ENCODE measurements at places on chromosomes 7 and 10. TPM values are rescaled to one million over a fixed set of nuclear protein-coding genes. Genes with fewer than 3 reads are reported as not detected.
A peak's percentile ranks its signal among the peaks of the same experiment; 100 is the strongest.

The HKDC1 gene
- not detected for total RNA-seq

DNA sequence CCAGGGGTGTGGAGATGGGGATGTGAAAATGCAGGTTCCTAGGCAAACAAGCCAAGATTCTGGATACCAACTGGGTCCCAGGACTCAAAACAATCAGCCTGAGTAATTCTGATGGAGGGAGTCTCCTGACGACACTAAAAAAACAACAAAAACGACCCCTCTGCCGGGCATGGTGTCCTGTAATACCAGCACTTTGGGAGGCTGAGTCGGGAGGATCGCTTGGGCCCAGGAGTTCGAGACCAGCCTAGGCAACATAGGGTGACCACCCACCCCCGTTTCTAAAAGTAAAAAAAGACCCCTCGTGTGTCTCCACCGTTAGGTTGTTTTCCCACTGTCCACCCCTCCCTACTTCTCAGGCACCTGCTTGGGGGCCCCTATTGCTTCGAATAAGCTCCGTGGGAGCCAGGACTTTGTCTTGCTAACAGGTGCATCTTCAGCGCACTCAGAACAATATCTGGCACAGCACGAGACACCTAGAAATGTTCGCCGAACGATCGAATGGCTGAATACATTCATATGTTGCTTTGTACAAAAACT lies 743 bp upstream of the NRF1 start:
- H3K4me1 ChIP-seq = peaks cover 11% of the 10 kb centered on the region
- peak overlapping the region; percentile 85 for H3K27ac ChIP-seq
- peak; percentile 24 for DNase-seq
- no peaks in the 10 kb centered on the region for H3K36me3 ChIP-seq

The CALCR gene
- total RNA-seq = not detected

The SVIL gene
- 174 TPM for total RNA-seq

DNA sequence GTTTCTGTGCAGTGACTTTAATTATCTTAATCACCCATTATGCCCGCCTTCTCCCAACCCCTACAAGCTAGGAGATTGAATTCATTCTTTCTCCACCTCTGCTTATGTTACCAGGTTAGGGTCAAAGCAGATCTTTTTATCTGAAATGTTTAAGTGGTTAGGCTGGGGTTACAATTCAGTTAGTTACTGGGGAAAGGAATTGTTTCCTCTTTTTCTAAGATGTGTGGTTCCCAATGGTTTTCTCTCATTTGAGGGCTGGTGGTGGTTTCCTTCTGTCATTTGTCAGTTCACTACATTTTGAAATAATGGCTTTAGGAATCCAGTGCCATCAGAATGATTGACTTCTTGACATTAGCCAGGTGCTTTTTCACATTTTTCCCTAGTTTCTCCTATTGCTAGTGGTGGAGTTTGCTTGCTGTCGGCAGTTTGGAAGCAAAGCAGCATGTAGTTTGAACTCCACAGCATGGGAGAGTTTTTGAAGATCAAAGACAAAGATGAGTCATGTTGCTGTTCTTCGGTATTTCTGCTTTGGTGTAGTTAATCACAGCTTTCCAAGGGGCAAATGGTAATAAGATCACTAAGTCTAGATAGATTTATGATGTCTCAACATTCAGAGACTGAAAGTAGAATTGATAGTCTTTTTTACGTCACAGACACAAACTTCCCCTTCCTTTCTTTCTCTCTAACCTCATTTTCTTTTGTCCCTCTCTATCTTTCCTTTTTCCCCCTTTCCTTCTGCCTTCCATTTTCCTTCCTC lies 168.2 kb downstream of the SND1 start:
- no peak overlapping the region for H3K4me3 ChIP-seq
- no peaks in the 10 kb centered on the region for H3K27me3 ChIP-seq
- no peaks in the 10 kb centered on the region for H3K36me3 ChIP-seq
- H3K27ac ChIP-seq = no peak overlapping the region

GRCh38 chr7:30276203-30276900 lies 8.0 kb upstream of the ZNRF2 start:
- H3K4me1 ChIP-seq = no peaks in the 10 kb centered on the region
- no peak overlapping the region for H3K4me3 ChIP-seq
- H3K27ac ChIP-seq = no peak overlapping the region
- DNase-seq = peak; percentile 43

DNA sequence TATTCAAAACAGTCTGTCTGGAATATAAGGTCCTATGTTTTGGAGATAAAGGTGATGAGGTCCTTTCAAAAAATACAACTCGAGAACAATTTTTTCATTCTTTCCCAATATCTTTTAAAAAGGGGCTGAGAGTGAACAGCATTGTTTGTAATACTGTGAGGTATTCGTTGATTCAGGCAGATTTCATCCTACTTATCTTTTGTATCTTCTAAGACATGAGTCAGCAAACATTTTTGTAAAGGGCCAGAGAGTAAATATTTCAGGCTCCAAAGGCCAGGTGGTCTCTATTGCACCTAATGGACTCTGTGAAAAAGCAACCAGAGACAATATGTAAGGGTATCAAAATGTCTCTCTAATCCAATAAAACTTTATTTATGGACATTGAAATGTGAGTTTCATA lies 8.1 kb upstream of the ANK3 start:
- DNase-seq = no peak
- no peaks in the 10 kb centered on the region for H3K27me3 ChIP-seq
- H3K27ac ChIP-seq = no peak overlapping the region
- peaks cover 4% of the 10 kb centered on the region for H3K4me1 ChIP-seq
- H3K36me3 ChIP-seq = no peaks in the 10 kb centered on the region

The NPTX2 gene
- total RNA-seq = 4.4 TPM

DNA sequence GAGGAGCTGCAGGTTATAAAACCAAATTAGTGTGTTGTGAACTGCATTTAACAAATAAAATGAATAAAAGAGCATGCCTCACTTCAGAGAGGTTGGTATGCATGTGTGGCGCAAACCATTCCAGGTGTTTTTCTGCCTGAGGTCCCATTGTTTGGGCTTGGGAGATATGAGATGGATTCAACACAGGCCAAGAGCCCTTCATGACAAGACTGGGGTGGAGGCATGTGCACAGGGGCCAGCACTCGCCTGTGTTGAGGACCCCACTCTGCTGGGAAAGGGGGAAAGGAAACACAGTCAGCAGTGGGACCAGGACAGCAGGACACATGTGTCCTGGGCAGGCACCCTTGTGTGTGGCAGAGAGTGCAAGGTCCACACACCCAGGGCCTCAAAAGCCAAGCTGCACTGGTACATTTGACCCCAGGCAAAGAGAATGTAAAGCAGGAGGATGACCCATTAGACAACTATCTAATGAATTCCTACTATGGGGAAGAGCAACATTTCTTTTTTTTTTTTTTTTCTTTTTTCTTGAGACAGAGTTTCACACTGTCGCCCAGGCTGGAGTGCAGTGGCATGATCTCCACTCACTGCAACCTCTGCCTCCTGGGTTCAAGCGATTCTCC lies 9.2 kb upstream of the SLC18A3 start:
- no peaks in the 10 kb centered on the region for H3K4me1 ChIP-seq
- H3K4me3 ChIP-seq = no peak overlapping the region

DNA sequence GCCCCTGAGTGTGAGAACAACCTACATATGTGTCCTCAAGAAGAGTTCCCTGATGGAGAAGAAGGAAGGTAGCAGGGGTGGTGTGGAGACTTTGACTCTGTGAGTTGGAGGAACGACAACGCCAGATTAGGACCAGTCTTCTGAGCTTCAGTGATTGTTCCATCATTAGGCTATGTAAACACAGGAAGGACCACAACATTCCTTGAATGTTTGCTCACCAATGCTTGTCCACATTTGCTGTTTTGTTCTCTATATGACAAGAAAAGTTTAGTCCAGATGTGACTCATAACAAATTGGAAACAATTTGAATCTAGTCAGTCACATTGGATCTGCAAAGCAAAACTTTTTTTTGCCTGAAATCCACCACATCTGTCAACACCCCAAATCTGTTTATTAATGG lies 62.7 kb downstream of the ENTPD1 start:
- DNase-seq = no peak
- H3K4me3 ChIP-seq = no peak overlapping the region
- H3K36me3 ChIP-seq = no peaks in the 10 kb centered on the region

The C10orf62 gene
- not detected for total RNA-seq

DNA sequence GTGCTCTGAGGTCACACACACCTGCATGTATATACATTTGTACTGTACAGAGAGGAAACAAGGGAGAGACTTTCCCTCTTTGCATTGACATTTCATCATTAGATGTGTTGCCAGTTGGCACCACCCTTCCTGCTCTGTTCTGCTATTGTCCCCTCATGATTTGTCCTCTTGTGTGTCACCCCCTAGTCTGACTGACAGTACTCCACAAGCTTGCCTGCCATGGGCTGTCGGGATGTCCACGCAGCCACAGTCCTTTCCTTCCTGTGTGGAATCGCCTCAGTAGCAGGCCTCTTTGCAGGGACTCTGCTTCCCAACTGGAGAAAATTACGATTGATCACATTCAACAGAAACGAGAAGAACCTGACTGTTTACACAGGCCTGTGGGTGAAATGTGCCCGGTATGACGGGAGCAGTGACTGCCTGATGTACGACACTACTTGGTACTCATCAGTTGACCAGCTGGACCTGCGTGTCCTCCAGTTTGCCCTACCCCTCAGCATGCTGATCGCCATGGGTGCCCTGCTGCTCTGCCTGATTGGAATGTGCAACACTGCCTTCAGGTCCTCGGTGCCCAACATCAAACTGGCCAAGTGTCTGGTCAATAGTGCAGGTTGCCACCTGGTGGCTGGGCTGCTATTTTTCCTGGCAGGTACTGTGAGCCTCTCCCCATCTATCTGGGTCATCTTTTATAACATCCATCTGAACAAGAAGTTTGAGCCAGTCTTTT lies 9.4 kb downstream of the CLDN12 start:
- H3K36me3 ChIP-seq = no peaks in the 10 kb centered on the region
- no peak overlapping the region for H3K4me3 ChIP-seq
- peaks cover 1% of the 10 kb centered on the region for H3K4me1 ChIP-seq
- no peak overlapping the region for H3K27ac ChIP-seq
- H3K27me3 ChIP-seq = no peaks in the 10 kb centered on the region

The WDR86 gene
- 26.1 TPM for total RNA-seq

DNA sequence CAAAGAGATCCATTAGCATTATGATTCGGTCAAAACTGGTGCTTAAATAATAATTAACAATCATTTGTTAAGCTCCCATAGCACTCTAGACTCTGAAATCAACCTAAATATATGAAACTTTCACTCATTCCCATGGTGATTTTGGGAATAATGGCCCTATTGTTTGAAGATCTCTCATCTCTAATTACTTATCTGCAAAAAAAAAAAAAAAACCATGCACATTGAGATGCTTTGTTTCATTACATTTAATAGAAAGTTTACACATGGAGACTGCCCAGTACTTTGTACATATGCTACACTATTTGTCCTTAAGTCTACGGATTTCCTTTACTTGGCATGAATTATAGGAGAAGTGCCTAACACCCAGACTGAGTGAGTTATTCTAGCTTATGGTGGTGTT lies 280.6 kb upstream of the MEOX2 start:
- no peak overlapping the region for H3K4me3 ChIP-seq
- no peak overlapping the region for H3K27ac ChIP-seq
- no peak for DNase-seq
- H3K27me3 ChIP-seq = no peaks in the 10 kb centered on the region
- no peaks in the 10 kb centered on the region for H3K36me3 ChIP-seq

The HOXA6 gene
- 4.2 TPM for total RNA-seq

DNA sequence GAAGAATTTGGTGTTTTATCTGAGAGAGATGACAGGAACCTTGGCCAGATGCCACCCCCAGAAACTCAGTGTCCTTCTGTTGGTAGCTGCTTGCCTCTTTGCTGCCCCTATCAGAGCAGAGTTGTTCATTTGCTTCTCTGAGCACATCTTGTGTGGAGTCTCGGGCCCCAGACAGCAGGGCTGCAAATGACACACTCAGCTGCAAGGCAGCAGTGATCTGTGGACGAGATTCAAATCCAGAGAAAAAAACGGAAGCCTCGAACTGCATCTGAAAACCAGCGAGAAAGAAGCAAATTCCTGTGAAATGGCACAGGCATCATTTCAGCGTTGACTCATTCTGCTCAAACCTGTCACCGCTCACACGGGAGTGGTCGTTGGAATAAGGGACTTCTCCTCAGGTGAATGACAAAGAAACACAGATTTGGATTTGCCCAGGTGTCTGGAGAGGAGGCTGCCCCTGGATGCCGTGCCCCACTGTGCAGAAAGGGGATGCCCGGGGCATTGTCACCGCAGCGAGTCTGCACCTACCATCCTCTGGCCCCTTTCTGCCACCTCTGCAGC lies 144.7 kb downstream of the PFKFB3 start:
- H3K36me3 ChIP-seq = no peaks in the 10 kb centered on the region
- H3K4me3 ChIP-seq = no peak overlapping the region
- DNase-seq = no peak
- H3K27me3 ChIP-seq = no peaks in the 10 kb centered on the region

- H3K4me1 ChIP-seq = peaks cover 4% of the 10 kb centered on the region
- no peak for DNase-seq
- no peaks in the 10 kb centered on the region for H3K36me3 ChIP-seq
- no peak overlapping the region for H3K4me3 ChIP-seq
These were observed 56.8 kb downstream of the CHCHD3 start for GRCh38 chr7:133025056-133025455.

DNA sequence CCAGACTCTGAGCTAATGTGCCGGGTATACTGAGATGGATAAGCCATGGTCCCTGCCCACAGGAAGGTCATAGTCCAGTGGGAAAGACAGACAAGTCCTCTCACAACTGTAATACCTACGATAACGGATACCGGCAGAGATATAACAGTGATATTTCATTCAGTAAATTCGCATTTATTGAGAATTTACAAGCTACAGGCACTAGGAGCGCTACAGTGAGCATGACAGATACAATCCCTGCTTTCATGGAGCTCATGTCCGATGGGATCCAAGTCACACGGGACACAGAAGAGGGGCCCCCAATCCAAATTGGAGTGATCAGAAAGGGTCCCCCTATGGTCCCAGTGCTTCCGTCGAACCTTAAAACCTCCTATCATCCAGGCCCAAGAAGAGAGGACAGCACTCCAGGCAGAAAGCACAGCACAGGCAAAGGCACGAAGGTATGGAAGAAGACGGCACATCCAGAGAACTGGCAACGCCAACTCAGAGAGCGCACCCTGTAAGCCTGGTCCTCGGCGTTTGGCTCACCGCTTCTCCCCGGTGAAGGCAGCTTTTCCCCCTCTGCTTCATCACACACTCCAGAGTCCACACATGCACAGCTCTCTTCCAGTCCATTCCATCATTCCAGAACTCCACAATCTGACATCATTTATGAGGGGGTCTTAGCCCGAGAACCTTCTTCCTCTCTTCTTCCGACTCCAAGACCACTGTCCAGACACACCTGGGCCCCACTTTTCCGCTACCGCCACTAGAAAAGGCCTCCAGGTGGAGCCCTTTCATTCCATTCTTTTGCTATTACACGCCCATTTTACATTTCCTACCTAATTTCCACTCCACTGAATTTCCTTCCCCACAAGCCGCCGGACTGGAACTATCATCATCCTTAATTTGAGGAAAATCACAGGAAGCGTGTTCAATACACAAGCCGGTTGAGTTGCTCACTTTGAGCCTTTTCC lies 47.8 kb upstream of the NKX2-3 start:
- H3K4me3 ChIP-seq = no peak overlapping the region
- H3K4me1 ChIP-seq = no peaks in the 10 kb centered on the region
- DNase-seq = no peak
- no peak overlapping the region for H3K27ac ChIP-seq
- no peaks in the 10 kb centered on the region for H3K27me3 ChIP-seq
- no peaks in the 10 kb centered on the region for H3K36me3 ChIP-seq

Data from ovary (tissue), 10 donors.